ENCODE measurements at places on chromosomes 13 and 19.
A peak's percentile ranks its signal among the peaks of the same experiment; 100 is the strongest.

GRCh38 chr13:99361197-99361596 is 54.0 kb upstream of the GPR183 start:
- DNase-seq, result no peak

GRCh38 chr13:112873851-112874750 is 94.9 kb upstream of the MCF2L start:
- DNase-seq, result peak; percentile 64

DNA sequence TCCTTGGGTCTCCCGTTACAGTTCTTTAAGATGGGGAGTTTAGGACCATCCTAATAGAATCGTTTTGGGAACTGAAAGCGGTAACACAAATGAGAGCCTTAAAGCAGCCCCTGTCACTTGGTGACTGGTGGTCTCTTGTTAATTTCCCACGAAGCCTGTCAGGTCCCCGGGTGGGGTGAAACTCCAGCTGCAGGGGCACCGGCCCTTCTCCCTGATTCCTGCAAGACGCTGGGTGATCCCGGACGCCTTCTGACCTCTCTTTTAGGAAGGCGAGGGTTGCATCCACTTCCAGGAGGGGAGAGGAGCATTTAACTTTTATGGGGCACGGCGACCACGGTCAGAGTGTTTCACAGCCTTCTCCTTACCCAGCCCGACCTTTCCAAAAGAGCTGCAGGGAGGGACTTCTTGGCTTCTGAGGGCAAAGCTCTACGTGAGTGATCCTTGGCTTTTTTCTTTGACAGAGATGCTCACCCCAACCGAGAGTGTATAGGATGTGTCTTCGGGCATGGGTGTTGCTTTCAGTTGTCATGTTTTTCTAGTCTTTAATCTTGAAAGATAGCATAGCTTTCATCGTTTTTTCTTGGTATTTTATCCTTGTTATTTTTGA is 688 bp downstream of the ZNF225 start:
- DNase-seq, result peak; percentile 29

DNA sequence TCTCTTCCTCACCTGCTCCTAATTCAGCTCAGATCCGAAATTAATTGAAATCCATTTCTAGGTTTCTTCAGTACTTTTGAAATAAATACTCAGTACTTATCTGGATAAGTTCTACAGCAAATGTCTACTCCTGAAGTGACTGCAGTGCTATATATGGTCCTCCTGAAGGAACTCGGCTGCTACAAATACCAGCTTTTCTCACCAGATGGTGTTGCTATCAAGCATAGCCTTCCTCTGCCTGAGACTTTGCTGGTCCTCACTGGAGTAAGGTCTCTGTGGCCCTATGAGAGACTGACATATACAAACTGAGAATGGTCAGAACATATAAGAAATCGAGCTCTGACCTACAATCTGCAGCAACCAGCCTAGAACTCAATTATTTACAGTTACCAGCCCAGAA is 161.6 kb downstream of the NDFIP2 start:
- no peak for DNase-seq

- no peak for DNase-seq
Measured at GRCh38 chr13:38382946-38383345, 33.3 kb downstream of the UFM1 start.

DNA sequence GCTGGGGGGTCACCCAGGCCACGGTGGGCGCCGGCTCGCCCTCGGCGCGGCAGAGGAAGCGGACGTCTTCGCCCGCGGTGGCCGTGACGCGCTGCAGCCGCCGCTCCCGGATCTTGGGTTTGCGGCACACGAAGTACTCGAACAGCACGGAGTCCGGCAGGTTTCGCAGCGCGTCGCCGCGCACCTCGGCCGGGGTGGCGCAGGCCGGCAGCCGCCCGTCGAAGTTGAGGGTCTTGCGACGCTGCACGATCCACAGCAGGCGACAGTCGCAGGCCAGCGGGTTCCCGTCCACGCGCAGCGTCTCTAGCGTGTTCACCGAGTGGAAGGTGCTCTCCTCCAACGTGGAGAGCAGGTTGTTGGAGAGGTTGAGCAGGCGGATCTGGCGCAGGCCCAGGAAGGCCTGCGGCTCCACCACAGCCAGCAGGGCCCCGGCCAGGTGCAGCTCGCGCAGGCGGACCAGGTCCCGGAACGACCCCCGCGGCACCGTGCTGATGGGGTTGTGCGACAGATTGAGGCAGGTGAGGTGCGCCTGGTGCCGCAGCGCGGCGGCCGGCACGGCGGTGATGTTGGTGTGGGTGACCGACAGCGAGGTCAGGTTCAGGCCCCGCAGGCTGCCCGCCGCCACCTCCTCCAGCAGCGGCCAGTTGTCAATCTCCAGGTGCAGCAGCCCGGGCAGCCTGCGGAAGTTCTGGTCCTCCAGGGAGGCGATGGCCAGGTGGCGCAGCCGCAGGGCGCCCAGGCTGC is 8.6 kb upstream of the PEAK3 start:
- DNase-seq, result no peak

DNA sequence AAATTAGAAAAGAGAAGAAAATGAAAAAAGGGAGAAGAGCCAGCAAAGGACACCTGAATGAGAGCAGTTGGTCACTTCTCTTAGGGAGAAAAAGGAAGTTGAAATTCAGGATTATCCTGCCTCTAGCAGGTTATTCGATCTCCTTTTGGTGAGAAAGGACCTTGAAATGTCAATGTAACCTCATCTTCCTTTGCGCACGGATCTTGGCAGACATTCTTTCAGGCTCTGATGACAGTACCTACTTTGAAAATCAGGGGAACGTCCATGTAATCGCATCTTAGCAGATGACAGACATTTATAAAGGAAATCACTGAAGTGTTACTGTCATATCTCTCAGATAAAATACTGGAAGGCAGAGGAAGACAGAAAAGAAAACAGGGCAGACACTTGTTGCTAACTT is 36.7 kb downstream of the FRY start:
- no peak for DNase-seq

- DNase-seq, result peak; percentile 64
Measured at GRCh38 chr13:46295491-46296114, 83.9 kb downstream of the LRRC63 start.

GRCh38 chr19:9881720-9882119 is 46.6 kb downstream of the PIN1 start:
- DNase-seq, result no peak

DNA sequence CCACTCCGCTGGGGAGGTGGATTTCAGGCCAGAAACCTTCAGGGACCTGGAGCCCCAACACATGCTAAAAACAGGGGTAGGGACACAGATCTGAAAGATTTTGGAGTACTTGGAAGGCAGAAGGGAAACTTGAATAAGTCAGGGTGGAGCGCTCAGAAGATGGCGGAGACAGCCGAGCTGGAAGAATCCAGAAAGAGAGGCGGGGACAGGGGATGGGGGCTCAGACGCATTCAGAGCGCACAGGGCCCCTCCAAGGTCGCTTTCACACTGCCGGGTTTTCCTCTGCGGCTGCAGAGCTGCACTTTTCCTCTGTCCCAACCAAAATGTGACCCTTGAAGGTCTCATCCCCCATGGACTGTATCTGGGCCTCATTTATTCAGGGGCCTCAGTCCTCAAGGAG is 56.9 kb downstream of the ERICH4 start:
- DNase-seq, result no peak

DNA sequence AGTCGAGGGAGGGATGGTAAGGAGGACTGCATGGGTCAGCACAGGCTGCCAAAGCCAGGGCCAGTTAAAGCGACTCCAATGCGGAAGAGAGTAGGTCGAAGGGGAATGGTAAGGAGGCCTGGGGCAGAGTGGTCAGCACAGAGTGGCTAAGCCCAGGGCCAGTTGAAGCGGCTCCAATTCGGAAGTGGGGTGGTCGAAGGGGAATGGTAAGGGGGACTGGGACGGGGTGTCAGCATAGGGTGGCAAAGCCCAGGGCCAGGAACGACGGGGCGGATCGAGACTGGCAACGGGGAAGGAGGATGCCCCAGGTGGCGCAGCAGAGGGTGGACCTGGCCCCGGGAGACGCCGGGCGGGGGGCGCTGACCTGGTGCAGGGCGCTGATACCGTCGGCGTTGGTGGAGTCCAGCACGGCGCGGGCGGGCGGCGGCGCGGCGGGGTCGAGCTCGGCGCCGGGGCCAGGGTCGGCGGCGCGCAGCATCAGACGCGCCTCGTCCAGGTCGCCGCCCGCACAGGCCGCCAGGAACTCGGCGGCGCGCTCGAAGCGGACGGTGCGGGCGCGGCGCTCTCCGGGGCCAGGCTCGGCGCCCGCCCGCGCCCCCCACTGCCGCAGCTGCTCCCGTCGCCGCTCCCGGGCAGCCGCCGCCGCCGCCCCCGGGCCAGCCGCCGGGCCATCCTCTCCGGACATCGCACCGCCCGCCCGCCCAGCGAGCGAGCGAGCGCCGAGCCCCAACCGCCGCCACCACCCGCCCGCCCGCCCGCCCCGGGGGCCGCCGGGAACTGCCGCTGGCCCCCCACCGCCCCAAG is at the start of gene PPP1R12C:
TSS of gene PPP1R12C (minus strand) at position 779 of the 804 bp plus-strand sequence. CDS start at position 685, 94 bp downstream.
- no peak for DNase-seq

GRCh38 chr13:51781246-51782022 is 22.5 kb downstream of the DHRS12 start:
- DNase-seq, result no peak

DNA sequence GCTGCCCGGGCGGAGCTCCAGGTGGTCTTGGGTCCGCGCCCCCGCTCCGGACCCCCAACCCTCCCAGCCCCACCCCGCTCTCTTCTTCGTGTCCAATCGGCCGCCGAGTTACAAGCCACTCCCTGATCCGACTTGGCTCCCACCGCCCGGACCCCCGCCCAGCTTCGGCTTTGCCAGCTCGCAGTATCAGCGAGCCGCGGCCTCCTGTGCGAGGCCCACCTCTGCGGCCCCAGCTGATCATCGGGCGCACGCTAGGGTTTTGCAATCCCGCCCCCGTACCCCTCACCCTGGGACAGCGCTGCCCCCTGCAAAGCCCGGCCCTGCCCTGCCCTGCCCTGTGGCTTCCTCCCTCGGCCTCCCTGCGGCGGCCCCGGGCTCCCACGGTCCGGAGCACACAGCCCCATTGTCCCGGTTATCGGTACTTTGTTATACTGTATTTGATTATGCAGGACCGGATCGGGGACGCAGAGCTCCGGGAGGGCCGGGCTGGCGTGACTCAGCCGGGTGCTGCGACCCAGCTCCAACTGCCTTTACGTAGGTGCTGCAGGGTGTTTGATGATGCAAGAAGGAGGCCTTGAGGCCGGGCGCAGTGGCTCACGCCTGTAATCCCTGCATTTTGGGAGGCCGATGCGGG is 598 bp upstream of the LPAR2 start:
- DNase-seq, result peak; percentile 71

DNA sequence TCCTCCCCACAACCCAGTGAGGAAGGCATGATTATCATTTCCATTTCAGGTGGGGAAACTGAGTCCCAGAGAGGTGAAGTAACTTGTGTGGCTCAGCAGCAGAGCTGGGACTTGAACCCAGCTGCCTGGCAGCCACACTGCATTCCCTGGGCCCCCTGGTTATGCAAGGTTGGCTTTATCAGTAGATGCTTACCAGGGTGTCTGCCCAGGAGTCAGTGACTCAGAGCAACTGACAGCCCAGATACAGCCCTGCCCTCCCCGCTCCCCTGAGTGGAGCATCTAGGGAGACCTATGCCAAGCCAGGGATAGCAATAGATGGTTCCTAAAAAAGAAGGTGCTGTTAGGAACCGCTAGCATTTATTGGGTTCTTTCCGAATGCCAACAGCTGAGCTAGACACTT is 5.9 kb downstream of the IGLON5 start:
- DNase-seq, result no peak

DNA sequence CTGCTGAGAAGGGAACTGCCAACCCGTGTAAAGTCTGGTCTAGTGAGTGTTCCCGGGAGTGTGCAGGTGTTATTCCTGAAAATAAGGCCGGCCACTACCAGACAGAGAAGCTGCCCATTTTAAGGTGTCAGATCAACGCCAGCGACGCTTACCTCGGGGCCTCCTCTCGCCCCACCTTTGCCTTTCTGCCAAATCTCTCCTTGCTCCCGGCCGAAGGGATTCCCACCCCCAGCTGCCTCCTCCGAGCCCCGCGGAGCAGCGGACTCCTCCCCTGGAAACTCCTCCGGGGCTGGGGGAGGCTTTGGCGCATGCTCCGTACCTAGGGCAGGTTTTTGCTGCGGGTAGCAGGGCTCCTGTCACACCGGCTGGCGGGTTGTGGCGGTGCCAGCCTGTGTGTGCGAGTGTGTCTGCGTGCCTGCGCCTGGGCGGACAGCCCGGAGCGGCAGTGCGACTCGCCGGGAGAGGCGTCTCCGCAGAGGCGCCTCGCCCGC is at the start of gene HS6ST3:
TSS of gene HS6ST3 (plus strand) at position 359 of the 491 bp plus-strand sequence.
- peak; percentile 75 for DNase-seq

DNA sequence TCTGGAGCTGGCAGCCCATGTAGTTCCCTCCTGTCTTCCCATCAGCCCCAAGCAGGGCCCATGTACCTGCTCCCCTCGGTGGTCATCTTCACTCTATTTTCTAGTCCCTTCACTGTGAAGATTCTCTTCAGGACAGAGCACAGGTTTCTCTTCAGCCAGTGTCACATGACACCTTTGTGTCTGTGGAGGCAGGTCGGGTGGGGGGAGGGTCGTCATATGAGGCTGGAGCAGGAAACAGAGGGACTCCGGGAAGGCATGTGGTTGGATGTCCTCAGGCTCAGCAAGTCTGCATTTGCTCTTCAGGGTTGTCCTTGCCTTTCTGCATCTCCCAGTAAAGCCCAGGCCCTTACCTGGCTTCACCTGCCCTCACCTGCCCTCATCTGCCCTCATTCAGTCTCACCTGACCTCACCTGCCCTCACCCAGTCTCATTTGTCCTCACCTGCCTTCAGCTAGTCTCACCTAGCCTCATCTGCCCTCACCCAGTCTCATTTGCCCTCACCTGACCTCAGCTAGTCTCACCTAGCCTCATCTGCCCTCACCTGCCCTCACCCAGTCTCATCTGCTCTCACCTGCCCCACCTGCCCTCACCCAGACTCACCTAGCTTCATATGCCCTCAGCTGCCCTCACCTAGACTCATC is 120.3 kb downstream of the ZDHHC20 start:
- no peak for DNase-seq

DNA sequence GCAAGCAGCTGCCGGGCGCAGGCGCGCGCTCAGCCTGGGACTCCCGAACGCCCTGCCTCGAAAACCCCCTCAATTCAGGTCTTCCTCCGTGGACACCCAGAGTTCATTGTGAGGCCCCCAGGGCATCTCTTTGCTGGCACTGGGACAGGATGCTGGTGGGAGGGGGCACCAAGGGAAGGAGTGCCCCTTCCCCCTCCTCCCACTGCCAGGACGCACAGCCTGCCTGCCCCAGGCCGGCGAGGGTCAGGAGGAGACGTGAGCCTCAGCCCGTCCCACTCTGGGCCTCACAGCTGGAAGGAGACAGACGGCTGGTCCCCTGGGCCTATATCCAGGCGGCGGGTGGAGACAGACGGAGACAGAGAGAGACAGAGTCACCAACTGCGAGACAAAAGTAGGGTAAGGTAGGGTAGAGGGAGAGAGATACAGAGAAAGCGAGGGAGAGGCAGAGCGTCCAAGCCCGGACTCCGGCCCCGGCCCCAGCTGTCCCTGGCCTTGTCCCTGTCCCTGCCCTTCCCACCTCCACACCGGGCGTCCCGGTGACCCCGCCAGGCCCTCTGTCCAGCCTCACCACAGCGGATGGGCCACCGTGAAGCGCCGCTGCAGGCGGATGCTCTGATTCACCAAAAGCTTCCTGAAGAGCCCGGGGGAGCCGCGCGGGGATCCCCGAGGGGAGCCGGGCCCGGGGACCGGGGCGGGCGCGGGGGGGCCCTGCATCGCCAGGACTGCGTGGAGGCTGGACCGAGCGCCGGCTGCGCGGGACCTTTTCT is at the start of gene PDE4C:
TSS of gene PDE4C (minus strand) at position 737 of the 767 bp plus-strand sequence. CDS start at position 714, 23 bp downstream.
- peak; percentile 36 for DNase-seq

Measured in adrenal gland (tissue), 19 donors.